ENCODE measurements at places on chromosomes 12 and 14.

DNA sequence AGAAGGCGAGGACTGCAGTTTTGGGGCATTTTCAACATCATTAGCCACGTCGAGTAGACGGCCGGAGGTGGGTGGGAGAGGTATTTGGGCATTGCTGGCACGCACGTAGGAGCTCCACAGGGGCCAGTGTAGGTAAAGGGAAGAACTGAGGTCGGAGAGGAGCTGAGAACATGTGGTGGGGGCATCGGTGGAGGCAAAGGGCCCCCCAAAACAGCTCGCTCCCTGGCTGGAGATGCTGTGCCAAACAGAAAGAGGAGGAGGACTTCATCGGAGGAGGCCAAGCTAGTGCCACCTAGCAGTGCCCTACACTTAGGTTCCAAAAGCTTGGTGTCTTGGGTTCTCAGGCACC, 52.0 kb upstream of the PPP2R5C start:
- no peak for DNase-seq

DNA sequence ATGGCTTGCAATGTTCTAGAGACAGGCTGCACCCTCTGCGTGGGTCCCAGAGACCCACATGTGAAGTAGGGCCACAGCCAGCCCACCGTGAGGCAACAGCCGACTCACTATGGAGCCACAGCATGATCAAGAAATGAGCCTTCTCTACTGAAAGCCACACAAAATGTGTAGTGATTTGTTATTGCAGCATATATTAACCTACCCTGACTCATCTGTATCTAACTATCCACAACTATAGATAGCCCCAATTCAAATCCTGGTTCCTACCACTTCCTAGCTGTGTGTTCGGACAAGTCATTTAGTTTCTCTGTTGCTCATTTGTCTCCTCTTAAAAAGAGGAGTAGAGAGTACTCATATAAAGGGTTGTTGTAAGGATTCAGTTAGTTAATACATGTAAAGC, 1152.3 kb downstream of the BCL11B start:
- no peak for DNase-seq

DNA sequence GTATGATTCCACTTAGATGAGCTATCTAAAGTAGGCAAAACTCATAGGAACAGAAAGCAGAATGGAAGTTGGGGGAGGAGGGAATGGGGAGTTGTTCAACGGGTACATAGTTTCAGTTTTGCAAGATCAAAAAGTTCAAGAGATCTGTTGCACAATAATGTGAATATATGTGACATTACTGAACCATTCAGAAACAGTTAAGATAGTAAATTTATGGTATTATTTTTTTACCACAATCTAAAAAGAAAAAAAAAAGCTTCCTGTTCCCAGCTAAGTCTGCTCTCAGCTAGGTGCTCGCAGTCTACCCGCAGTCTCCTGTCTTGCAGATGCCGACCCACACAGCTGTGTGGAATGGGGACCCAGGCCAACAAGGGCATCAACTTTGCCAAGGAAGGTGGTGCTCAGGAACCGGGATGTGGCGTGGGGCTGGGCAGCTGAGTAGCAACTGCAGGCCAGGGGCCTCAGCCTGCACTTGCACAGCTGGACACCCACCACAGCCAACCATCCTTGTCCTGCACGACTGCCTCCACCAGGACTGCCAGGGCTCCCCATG, 15.3 kb upstream of the ANO6 start:
- DNase-seq = peak; percentile 39

GRCh38 chr14:32367516-32367915, 38.4 kb downstream of the AKAP6 start:
- no peak for DNase-seq

DNA sequence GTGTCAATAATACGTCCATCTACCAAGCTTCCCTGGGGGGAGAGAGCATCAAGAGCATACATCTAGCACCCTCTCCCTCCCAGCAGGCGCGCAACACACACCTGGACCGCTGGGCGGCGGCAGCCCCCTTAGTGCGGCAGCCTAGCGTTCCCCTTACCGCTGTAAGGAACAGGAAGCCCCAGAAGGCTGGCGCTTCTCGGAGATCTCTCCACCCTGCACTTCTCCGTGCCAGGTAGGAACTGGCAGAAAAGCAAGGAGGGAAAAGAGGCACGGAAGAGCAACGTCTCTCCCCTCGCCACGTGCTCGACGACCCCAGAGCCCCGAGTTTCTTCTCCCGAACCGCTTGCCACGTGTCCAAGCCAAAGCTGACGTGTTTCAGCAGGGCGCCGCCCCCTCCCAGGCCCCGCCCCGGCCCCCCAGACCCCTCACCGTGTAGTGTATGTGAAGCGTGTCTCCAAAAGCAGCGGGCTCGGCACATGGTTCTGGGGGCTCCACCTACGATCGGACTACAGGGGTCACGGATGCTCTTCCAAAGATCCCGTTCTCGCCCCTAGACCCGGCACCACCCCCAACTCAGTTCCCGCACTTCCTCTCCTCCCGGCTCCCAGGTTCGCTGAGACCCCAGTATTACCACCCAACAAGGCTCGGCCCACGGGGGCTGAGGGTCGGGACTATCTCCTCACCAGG, 532 bp downstream of the FKBP11 start:
- DNase-seq = peak; percentile 31

DNA sequence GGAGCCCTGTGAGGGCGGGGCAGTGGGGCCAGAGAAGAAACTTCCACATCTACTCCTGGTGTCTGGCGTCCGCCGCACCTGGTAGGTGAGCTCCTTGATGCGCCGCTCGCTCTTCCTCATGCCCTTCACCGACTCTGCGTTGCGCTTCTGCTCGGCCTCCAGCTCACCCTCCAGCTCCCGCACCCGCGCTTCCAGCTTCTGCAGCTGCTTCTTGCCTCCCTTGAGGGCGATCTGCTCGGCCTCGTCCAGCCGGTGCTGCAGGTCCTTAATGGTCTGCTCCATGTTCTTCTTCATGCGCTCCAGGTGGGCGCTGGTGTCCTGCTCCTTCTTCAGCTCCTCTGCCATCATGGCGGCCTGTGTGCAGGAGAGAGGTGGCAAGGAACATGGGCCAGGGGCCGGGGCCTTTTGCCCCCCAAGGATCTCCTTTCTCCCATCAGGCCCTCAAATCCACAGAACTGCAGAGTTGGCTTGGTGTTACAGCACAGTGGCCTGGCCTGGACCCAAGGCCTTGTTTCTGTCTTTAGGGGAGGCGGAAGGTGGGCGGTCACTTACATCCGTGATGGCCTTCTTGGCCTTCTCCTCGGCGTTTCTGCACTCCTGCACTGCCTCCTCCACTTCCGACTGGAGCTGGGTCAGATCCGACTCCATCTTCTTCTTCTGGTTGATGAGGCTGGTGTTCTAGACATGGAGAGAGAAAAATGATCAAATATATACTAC, 7.7 kb downstream of the CMTM5 start:
- DNase-seq = no peak

GRCh38 chr12:28899951-28900350, 249.1 kb upstream of the FAR2 start:
- peak; percentile 90 for DNase-seq

GRCh38 chr12:2023365-2023764, 19.1 kb upstream of the DCP1B start:
- no peak for DNase-seq

GRCh38 chr14:81946834-81947798, 413.5 kb upstream of the SEL1L start:
- no peak for DNase-seq

DNA sequence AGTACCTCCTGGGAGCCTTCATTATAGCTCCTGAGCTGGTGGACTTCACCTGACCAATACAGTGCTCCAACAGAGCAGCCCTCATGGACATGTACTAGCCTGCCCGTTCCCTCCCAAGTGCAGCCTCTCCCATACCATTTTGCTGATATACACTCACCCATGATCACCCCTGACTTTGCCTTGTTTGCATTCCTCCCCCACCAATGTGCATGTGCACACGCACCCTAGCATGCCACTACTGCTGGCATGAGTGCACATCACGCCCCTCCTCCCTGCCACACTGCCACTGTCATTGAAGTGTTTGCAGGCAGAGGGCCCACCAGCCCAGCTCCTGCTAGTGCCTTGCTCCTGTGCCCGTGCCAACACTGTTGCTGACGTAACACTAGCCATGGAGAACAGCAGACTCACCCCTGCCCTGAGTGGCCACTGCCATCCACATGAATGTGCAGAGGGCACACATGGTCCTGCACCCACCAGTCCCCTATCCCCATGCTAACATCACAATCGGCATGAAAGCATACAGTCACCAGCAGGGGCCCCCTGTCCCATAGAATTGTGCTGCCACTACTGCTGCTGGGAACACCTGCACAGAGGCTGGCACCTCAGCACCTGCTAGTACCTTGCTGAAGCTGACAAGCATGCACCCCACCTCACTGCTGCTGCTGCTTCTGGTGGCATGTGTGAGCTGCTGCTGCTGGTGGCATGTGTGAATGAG, 110.3 kb downstream of the SINHCAF start:
- DNase-seq = no peak

GRCh38 chr12:47272412-47273190, 192.8 kb upstream of the AMIGO2 start:
- DNase-seq = peak; percentile 37

GRCh38 chr14:65566820-65567522, 154.4 kb downstream of the FUT8 start:
- DNase-seq = no peak

DNA sequence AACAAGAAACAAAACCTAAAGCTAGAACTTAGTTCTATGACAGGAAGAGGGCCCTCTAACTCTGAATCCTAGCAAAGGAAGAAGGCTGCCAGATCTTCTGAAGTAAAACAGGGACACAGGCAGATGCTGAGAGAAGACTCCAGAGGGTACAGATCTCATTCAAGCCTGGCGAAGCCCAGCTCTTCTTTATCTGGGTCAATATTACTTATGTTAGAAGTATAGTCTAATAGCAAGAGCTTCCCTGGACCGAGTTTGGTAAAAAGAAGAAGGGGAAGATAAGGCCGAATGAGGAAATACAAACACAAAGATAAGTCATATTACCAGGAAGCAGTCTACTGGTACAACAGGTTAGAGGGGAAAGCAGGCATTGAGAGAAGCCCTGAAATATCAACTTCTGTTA, 79.9 kb upstream of the CCDC91 start:
- DNase-seq = no peak

DNA sequence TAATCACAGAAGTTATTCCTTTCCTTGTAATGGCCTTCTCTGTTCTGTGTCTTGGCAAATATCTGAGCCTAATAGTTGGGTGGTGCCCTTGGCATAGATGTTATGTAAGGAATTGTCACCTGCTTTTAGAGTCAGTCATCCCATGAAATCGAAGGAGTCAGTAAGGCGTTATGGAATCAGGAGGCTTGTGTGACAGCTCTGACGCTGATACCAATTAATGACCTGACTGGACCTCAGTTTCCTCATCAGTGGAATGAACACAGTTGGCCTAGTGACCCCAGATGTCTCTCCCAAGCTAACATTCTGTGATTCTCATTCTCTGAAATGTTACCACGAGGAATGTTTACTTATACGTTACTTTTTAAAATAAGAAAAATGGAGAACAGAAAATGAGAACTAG, 32.1 kb downstream of the TXNRD1 start:
- no peak for DNase-seq

- DNase-seq = peak; percentile 98
Measured at GRCh38 chr12:79420146-79420618, 270.6 kb downstream of the PAWR start.

- no peak for DNase-seq
Measured at GRCh38 chr12:90543841-90544240, 411.1 kb downstream of the CCER1 start.

DNA sequence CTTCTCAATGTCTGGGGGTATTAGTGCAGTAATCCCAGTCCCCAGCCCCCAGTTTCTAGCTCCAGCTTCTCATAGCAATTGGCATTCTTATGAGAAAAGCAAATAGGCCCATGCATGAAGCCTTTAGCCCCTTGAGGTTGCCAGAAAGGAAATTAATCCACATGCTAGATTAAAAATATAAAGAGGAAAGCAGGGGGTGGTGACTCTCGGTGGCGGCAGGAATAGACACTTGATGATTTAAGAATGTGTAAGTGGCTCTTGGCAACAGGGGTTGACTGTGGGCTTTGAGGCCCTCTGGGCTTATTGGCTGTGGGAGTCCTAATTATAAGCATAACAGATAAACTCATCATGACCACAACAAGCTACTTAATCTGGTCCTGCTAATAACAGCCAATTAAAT, 1367.3 kb upstream of the FLRT2 start:
- DNase-seq = no peak

- peak; percentile 95 for DNase-seq
Measured at GRCh38 chr14:101927859-101928258, 36.5 kb upstream of the DYNC1H1 start.

DNA sequence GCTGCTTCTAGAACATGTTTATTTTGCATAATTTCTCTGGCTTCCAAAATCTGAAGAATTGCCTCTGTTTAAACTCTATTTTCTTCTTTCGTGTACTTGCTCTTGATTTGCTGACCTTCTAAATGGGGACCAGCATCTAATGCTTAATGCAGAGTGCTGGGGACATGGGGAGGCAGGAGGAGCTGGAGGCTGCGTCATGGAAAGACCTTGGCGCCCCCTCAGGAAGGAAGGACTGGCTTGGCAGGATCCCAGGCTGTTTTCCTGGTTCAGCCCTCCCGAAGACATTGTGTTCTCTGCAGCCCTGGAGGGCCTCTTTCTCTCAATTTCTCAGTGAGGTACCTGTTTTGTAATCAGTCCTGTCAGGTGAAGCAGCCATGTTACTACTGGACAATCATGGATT, 5.5 kb downstream of the PRKCH start:
- DNase-seq = no peak

- no peak for DNase-seq
Measured at GRCh38 chr12:129385637-129385990, 518.2 kb downstream of the TMEM132D start.

DNA sequence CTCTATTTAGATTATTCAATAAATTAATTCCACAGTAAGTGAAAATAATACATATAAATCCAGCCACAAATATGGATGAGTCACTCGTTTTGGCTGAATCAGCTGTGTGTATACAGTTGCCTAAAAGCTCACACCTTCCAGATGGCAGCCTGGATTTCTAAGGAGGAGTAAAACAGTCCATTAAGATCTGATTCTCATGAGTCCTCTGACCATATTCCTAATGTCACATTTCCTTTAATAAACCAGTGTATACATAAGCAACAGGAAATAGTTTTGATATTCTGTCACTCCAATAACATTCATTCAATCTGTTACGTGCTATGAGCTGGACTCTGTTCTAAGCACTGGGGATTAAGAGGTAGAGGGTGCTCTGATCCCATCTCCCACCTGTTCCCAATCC, 21.8 kb downstream of the MDM1 start:
- DNase-seq = peak; percentile 88
